ENCODE measurements at places on chromosomes 5 and 9.

GRCh38 chr9:110688329-110688728, 19.7 kb downstream of the MUSK start:
- no peak for DNase-seq

GRCh38 chr5:38110130-38110529, 148.2 kb upstream of the EGFLAM start:
- no peak for DNase-seq

DNA sequence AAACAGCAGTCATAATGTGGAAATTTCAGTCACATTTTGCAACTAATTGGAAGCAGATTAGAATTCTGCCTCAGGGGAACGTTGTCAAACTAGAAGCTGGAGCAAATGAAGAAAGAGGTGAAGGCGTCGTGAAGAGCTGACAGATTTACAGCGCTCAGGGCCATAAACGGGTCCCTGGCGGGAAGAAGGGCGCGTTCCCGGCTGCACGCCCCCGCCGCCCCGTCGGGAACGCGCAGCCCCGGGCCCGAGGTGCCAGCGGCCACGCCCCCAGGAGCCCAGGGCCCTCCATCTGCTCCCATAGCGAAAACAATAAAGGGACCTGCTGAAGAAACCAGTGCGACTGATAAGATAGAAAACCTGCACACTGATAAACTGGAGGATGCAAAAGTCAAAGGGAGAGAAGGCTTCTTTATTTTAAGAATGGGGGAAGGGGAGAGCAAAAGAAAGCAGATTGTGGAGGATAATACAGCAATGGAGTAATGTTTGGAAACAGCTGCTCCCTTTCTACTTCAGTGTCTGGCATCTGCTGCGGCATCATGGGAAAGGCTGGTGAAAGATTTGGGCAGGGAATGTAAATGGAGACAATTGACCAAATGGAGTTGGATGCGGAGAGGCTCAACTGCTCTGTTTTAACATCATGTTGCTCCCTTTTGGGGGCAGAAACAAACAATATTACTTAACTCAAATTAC, 11.1 kb downstream of the ZNF608 start:
- no peak for DNase-seq

- no peak for DNase-seq
Observed at GRCh38 chr5:16754601-16755000, 137.8 kb upstream of the RETREG1 start.

DNA sequence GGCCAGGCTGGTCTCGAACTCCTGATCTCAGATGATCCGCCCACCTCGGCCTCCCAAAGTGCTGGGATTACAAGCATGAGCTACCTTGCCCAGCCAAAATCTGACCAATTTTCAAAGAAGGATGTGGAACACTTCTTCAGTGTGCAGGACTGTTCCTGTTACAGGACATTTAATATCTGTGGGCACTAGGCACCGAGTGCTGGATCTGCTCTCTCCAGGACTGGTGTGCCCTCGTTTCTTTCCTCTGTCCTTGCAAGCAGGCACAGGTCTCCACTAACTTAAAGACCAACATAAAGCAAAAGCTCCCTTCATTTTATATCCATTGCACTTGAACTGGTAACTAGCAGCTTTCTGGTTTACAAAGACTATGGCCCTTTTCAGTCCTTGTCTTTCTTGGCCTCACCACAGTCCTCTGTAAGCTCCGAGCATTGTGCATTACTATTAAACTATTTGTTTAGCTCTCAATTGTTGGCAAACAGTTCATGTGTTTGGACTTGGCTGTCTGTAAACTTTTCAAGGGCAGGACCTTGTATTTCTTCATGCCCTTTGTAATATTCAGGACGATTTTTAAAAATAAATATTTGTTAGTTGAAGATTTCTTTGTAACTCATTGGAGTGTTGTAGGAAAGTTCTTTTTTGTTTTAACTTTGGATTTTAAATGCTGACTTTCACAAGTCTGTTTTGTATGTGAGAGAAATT, 37.3 kb downstream of the ARHGEF28 start:
- no peak for DNase-seq

DNA sequence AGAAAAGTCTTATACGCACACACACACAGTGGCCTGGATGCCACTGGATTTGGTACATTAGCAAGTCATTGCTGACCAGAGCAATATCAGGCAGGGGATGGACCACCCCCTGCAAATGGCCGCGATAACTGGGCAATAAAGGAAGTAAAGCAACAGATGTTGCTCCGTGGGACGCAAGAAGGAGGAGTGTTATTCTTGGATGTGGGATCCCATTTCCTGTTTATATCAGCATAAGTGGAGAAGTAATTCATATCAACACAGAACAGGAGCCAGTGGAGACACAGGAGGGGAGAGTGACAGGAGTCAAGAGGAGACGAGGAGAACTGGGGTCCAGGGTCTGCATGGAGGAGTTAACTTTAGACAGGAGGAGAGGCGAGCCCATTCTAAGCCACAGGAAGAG, 18.4 kb downstream of the RUFY1 start:
- DNase-seq, result no peak

DNA sequence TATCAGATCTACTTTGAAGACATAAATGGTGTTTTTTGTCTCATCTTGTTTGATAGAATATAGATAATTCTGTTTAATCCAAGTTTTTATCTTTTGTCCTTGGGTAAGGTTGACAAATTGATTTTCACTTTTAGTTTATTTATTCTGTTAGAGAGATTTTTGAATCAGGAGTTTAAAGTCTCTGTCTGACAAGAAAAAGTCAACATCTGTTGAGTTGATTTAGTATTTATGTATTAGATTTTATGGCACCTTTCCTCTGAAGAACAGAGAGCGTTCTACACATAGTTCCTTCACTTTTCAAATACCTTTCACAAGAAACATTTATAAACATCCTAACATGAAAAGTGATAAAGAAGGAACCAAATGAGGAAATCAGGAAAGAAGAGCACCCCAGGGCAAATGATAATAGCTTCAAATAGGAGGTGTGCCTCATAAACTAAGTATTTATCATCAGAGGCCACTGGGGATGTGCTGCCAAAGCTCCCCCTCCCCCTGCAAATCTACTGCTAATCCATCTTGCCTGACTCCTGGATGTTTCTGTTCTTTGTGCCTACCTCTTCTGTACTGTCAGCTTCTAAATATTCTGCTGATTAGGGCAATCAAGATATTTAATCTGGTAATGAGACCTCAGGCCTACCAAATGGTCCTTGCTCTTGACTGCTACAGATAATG, 457.7 kb upstream of the CHD1 start:
- DNase-seq, result no peak

DNA sequence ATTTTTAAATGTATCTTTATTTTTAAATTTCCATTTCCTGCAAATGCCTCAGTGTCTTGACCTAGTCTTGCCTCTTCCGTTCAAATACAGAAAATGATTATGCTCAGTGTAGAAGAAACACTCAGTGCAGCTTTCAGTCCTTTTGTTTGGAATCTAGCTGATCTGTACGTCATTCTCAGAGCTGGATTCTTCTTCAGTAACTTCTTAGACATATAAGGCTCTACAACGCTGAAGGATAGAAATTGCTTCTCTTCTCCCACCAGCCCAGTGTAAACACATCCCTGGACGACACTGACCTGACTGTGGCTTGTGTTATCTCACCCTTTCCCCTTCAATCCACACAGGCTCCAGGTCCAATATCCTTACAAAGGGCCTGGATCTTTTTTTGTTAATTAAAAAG, 3.2 kb upstream of the ALDH1B1 start:
- no peak for DNase-seq

DNA sequence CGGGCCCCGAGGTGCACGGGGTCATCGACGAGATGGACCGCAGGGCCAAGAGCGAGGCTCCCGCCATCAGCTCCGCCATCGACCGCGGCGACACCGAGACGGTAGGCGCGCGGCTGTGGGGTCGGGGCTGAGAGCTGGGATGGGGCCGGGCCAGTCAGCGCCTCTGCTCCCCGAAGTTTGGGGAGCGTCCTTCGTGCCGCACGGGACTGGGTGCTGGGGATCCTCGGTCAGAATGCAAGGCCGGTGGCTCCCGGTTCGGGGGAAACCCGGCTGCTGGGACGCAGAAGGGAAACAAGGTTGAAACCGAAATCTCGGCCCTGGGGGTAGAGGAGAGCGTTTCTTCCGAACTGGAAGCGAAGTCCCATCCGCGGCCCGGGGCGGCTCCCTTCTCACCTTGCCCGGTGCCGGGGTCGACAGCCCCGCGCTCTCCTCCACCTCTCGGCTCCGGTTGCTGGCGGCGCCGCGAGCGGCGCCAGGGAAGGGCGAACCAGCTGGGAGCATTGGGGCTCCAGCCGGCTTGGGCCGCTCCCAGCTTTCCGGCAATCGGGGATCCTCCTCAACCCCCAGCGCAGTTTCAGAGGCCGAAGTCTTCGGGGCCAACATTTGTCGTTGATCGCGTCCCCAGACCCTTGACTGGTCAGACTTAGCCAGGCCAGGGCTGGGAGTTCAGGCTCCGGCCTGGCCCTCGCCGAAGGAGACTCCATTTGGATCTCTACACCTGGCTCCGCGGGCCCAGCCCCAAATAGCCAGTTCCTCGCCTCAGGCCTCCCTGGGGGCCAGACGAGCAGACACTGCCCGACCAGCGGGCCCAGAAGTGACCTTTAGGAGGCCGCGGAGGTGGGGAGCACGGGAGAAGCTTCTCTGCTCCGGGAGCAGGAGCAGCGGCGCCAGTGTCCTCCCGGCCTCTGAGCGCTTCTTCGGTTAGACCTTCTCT, 1.1 kb downstream of the LHX2 start:
- DNase-seq, result no peak

DNA sequence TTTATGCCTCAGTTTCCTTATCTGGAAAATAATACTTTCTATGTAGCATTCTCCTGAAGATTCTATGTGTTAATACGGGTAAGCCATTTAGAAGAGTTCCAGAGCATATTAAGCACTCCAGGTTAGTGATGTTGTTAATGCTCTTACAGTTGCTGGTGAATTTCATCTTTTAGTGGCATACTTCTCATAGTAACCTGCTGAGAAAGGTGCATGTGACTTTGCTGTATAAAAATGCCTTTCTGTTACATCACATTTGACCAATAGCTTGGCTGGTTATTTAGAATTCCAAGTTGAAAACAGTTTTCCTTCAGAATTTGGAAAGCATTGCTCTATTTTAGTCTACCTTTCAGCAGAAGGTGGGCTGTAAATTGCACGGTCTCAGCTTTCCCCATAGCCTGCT, 27.2 kb downstream of the GCNT1 start:
- no peak for DNase-seq

DNA sequence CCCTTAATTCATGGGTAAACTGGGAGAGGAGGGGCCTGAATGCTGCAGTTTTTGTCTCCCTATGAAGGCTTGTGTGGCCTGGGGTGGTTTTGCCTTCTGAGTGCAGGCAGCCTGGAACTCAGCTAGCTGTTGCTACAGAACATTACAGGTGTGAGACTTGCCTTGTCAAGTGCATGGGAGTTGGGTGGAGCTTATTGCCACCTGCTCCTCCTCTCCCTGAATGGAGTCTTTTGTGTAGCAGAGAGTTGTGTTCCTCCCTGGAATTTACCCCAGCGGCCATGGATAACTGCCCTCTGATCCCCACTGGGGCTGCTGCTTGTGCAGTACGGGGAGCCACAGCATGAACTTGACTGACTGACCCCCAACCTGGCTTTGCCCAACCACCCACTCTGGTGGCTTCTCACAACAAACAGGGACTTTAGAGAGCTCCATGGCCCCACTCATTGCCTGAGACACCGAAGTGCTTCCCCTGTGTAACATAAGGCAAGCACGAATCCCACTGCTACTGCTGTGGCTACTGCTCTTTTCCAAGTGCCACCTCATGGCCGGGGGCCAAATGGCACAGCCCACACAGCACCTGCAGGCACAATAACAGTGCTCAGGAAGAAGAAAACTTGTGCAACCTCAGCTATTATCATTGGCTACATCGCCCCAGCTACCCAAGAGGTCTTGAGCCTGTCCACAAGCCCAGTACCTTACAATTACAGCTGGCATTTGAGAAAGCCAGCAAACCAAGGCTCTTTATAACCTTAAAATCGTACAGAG, 942.9 kb downstream of the CDH18 start:
- no peak for DNase-seq

DNA sequence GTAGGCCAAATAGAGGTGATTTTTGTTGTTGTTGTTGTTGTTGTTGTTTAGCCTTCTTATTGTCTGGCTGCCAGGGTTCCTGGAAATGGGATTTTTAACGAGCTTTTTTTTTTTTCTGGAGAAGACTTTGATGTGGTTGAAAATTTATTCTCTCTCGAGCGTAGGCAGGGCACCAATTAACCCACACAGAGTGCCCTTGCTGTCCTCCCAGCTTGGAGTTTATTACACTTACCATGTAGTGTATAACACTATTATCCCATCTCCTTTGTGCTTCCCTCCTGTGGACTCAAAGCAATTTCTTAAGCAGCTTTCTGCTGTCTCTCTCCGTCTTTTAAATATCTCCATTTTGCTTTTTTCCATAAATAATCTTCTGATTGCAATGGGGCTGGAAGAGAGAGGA, 57.4 kb downstream of the OR2K2 start:
- no peak for DNase-seq

- no peak for DNase-seq
Observed at GRCh38 chr9:103900466-103900865, 193.6 kb upstream of the SMC2 start.

- DNase-seq, result no peak
Observed at GRCh38 chr5:58875599-58875998, 292.7 kb downstream of the RAB3C start.

DNA sequence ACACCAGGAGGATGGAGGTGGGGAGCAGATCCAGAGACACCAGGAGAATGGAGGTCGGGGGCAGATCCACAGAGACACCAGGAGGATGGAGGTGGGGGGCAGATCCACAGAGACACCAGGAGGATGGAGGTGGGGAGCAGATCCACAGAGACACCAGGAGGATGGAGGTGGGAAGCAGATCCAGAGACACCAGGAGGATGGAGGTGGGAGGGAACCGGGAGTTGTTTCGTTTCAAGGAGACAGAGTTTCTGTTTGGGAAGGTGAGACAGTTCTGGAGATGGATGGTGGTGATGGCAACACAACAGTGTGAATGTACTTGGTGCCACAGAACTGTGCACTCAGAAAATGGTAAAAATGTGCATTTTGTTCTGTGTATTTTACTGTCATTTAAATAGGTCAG, 9.0 kb upstream of the INPP5E start:
- no peak for DNase-seq

DNA sequence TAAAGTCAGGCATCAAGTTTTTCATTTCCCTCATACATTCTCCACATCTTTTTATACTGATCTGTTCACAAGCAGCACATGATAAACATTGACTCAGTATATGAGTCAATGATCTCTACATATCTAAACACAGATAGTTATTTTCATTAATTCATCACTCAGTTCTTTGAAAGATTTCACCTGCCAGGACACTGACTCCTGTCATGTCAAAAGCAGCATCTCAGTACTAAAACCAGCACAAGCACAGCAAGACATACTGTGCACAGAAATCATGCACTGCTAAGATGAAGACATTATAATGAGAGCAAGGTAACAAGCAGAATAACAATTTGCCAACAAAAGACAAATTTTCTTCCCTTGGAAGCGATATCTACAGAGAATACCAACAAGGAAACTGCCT, 206.1 kb upstream of the COX7C start:
- no peak for DNase-seq
